ENCODE measurements at places on chromosomes 6 and 20.

DNA sequence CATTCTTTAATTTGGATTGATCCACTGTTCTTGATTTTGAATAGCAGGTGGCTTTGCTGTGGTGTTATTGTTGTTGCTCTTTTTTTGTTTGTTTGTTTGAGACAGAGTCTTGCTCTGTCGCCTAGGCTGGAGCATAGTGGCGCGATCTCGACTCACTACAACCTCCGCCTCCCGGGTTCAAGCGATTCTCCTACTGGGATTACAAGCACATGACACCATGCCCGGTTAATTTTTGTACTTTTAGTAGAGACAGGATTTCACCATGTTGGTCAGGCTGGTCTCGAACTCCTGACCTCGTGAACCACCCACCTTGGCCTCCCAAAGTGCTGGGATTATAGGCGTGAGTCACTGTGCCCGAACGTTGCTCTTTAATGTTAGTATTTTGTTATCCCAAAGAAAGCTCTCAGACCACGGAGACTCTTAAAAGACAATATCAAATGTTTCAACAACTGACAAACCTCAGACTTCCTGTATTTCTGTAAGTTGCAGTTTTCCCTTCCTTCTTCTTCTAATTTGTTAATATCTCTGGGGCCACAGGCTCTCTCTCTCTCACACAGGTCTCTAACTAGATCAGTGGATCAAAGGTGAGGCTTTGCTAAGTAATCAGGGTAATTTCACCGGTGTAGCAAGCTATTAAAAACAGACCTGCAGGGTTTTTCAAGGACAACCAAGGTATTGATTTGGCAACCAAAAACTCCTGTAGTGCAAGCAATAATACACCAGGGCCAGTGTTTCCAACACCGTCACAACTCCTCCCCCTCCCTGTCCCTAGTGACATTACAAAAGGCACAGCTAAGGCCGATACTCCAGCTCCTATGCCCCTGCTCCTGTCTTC is 48.8 kb upstream of the ZNF217 start:
- DNase-seq: no peak

DNA sequence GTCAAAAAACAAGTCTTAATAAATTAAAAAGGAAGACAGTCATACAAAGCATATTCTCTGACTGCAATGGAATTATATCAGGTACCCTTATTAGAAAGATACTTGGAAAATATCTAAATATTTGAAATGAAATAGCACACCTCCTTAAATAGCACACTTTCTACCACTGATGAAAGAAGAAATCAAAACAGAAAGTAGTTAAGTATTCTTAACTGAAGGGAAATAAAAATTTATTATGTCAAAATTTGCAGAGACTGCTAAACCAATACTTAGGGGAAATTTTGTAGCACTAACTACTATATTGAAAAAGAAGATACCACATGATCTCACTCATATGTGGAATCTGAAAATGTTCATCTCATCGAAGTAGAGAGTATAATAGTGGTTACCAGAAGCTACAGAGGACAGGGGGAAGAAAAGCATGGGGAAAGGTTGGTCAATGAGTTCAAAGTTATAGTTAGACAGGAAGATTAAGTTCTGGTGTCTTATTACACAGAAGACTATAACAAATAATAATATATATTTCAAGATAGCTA is 112.2 kb downstream of the ASCC3 start:
- DNase-seq: no peak

DNA sequence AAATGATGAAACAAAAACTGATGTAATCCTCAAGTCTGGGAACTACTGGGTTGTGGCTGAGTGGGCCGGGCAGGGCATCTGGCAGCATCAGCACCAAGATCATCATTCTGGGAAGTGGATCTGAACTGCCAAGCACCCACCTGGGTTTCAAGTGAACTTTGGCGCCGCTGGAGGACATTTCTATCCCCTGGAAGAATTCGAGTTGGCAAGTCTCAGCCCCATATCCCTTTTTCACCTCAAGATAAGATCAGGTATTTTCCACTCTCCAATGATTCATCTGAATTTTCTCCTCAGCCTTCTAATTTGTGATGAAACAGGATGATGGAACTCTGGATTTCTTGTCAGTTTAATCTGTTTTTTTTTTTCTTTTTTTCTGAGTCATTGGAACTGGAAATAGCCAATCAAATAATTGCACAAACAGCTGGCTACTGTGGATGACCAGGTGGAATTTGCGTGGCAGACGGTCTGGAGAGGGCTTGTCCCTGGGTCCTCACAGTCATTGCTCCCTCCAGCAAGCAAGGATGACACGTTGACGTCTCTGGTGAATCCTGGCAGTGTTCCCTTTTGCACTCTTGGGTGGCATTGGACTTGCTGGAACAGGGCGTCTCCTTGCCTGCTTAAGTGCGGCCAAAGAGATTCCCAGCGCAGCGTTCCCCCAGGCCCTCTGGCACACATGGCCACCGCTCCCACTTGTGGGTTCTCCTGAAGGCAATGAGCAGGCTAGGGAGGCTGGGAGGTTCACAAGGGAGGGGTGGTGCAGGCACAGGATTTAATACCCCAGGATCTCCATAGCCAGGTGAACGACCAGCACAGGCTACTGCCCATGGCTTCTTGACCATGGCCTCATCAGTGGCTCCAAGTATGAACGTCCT is 80.4 kb downstream of the DHX35 start:
- no peak for DNase-seq

DNA sequence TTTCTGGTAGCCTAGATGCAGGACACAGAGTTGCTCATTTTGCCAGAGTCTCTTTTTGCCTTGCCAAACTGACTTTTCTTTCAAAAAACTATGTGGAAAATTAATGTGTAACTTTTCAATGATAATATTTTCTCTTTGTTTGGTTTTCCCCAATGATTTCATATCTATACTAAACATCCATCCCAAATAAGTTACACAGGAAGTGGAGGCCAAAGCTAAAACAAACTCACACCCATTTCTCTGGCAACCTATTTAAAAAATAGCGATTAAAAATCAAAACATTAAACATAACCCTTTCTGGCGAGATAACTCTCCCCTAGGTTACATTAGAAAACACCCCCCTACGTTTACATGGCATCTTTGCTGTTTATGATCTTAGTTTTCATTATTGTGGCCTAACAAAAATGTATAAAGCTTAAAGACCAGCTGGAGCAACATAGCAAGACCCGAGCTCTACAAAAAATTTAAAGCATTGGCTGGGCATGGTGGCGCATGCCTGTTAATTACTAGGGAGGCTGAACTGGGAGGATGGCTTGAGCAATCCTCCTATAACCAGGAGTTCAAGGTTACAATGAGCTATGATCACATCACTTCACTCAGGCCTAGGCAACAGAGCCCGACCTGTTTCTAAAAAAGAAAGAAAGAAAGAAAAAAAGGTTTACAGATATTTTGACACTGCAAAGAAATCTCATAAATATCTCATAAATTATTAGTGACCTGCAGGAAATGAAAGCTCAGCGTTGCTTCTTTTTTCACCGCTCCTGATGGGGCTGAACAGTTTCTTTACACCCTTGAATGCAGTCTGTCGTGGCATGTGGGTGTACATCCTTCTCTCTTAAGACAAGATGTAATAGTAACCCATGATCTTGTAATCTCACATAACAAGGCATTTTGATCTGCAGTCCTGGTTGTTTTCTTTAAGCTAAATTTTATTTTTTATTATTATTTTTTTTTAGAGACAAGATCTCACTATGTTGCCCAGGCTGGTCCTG is 32.8 kb upstream of the CEP85L start:
- DNase-seq: no peak

DNA sequence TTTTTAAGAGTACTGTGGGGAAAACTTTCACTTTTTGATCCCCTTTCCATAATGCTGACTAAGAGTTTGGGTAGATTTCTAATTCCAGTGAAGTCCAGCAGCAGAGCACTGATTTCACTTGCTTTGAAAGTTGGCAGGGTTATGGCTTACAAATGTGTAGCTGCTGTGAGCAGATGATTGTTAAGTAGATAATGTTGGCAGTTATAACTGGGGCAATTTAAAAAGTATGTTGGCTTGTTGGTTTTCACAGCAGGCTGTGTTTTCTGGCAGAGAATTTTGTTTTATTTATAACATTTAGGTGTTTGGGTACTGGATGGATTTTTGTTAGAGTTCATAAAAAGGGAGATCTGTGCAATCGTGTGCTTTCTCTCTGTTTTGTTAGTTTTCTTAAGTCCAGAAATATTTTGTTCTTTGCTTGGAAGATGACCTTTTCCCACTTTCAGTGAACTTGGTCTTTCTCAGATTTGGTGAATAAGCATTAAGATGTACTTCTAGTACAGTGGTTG is 31.4 kb downstream of the AFDN start:
- no peak for DNase-seq

GRCh38 chr6:30041821-30042220 is 19.2 kb upstream of the POLR1H start:
- no peak for DNase-seq

- no peak for DNase-seq
Observed at GRCh38 chr6:45387236-45387635, 9.5 kb upstream of the SUPT3H start.

- no peak for DNase-seq
Observed at GRCh38 chr20:23052904-23053303, 3.4 kb upstream of the THBD start.

DNA sequence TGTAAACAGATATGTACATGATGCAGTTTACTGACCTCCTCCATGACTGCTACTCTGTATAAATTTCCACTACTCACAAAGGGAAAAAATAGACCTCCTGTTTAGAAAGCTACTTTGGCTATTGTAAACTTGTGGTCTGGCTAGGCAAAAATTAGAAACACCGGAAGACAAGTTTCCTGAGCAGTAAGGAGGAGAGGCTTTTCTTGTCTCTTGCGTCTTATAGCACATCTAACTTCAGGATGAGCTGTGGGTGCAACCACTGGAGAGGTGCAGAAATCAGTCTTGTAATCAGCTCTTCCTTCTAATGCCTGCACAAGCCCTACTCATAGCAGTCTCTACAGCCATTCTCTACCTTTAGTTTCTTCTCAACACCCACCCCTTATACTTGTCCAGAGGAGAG is 296.5 kb upstream of the SLC35B3 start:
- no peak for DNase-seq

- DNase-seq: no peak
Observed at GRCh38 chr20:36550790-36551299, 9.5 kb downstream of the MYL9 start.

- DNase-seq: no peak
Observed at GRCh38 chr20:3757268-3757667, 10.3 kb downstream of the ADISSP start.

- DNase-seq: no peak
Observed at GRCh38 chr6:84731401-84731800, 33.0 kb downstream of the TBX18 start.

DNA sequence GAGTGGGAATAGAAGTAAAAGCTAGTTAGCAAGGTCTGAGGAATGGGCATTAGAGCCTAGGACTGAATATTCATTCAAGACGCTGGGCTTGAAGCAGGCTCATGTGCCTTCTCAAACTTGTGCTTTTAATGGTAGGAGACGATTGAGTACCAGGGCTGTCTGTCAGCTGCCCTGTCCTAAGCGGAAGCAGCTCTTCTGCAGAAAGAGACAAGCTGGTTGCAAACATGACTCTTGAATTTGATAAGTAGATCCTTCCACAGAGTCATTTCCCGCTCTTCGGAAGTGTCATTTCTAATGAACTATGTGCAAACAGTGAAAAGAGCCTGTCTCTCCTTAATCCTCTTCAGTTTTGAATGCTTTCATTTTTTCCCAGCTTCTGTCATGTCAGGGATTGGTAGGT is 176.4 kb downstream of the TFAP2B start:
- DNase-seq: no peak

GRCh38 chr6:37020381-37020780 is 14.9 kb downstream of the FGD2 start:
- no peak for DNase-seq

DNA sequence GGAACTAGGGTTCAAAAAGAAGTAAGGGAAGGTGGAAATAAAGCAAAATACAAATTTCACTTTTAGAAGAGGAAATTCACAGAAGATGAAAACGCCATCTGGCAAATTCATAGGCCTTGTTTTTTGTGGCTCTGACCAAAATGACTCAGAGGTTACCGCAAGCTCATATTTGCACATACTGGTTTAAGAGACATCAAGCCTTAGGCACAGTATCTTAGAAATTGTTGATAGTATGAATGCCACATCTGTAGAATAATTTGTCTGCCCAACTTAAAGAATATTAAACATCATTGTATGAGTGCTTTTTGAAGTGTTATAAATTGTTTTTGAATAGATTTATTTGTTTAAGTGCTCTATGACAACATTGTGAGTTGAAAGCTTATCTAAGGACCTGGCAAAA is 10.6 kb downstream of the TAAR1 start:
- no peak for DNase-seq

DNA sequence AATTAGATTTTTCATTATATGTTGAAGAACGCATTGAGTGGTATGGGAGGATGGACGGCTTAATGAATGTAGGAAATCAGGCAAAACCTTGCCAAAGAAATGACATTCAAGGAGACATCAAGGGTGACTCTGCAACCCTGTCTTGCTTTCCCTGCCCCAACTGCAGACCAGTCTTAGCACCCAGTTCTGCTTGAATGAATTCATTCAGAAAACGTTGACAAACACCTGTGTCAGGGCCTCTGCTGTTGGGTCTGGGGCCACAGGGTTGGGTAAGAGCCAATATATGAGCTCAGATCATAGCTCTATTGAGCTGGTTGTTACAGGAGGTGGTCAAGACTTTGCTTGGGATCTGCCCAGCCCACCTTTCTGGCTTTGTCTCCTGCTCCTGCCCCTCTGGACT is 7.7 kb upstream of the ASXL1 start:
- no peak for DNase-seq

DNA sequence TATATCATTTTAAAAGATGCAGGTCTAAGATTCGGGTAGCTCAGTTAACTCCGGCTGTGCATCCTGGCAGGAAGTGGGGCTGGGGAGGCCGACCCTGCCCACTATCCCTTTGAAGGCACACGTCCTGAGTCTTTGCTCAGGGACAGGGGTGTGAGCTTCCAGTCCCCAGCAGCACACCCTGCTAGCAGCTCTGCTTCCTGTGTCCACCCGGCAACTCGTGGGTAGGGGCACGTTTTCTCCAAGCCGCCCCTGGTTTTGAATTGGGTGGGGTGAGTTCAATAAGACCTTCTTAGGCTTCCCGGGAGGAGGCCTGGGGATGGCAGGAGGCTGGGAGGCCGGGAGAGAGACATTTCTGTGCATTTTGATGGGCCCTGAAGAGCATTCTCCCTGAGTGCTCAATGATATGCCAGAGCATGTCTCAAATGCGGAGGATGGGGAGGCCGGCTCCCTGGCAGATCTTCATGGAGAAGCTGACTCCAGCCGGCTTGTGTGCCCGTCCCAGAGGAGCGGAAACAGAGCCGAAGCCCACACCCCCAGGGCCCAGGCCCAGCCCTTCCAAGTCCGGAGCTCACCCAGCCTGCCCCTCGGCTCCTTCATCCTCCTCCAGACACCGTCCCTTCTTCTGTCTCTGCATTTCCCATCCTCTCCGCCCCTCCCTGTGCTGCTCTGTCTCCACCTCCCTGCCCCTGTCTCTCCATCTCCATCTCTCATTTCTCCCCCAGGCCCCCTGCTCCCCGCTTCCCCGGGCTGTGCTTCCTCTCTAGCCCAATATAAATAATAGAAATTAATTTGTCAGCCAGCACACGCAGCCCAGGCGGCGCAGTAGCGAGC is 36.3 kb upstream of the ZFAND3 start:
- DNase-seq: no peak
